Fibroblast of lung (primary cell): ENCODE measurements at places on chromosomes 2 and 18. TPM values are rescaled to one million over a fixed set of nuclear protein-coding genes. Genes with fewer than 3 reads are reported as not detected.
A peak's percentile ranks its signal among the peaks of the same experiment; 100 is the strongest.

CXCR1 gene
- not detected in 2 replicates for total RNA-seq

ATP6V1B1 gene
- 0.77 and 2.1 TPM in 2 replicates for total RNA-seq

- DNase-seq, result peak; percentile 46
- H3K27me3 ChIP-seq, result no peaks in the 10 kb centered on the region
- peaks cover 10% of the 10 kb centered on the region for H3K4me1 ChIP-seq
- no peak overlapping the region for H3K4me3 ChIP-seq
- H3K36me3 ChIP-seq, result no peaks in the 10 kb centered on the region
- no peak overlapping the region for H3K27ac ChIP-seq
Measured at GRCh38 chr2:64062840-64063239, 43.6 kb upstream of the VPS54 start.

ALPG gene
- total RNA-seq, result not detected in 2 replicates

DNA sequence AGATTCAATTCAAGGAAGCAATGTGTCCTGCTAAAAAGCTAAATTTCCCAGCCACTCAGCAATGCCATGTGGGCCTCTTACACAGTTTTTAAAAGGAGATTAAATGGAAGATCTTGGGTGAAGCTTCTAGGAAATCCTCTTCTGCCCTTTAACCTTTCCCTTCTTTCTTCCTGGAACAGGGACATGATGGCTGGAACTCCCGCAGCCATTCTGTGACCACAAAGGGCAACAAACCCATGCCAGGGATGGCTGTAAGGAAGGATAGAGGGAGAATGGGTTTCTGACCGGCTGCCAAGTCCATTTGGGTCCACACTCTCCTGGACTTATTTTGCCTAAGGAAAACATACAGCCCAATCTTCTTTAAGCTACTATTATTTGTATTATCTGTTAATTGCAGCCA, 52.6 kb upstream of the ASAP2 start:
- H3K4me3 ChIP-seq, result no peak overlapping the region
- H3K27me3 ChIP-seq, result no peaks in the 10 kb centered on the region
- no peaks in the 10 kb centered on the region for H3K4me1 ChIP-seq

GRCh38 chr2:74583504-74583903, 29.0 kb downstream of the DOK1 start:
- peak; percentile 75 for DNase-seq
- no peaks in the 10 kb centered on the region for H3K27me3 ChIP-seq
- H3K4me3 ChIP-seq, result no peak overlapping the region
- H3K4me1 ChIP-seq, result peaks cover 6% of the 10 kb centered on the region
- H3K36me3 ChIP-seq, result no peaks in the 10 kb centered on the region

DNA sequence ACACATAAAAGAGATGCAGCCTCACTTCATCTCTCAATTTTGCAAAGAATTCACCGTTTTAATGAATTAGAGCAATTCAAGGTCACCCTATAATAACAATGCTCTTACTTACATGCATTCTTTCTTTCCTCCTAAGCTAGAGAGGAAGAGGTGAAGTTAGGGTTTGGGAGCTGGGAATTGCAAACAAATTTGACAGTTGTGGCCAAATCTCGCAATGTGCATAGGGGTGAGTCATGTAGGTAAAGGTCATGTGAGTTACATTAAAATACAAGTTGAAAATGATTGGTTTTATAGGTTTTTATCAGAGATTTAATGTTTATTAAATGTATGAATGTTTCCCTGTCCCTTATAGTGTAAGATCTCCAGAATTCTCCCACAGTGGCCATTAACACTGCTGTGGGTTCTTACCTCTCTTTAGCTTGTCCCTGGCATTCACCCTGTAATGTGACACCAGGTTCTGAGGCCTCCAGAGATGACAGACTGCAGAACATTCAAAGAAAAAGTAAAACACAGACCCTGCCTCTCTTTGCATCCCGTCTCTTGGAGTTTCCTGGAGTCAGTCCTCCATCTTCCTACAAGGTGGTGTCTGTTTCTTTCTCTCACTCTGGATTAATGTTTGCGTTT, 53.7 kb upstream of the LGALSL start:
- H3K36me3 ChIP-seq, result no peaks in the 10 kb centered on the region
- peaks cover 10% of the 10 kb centered on the region for H3K4me1 ChIP-seq
- peak; percentile 41 for DNase-seq

GRCh38 chr2:238868616-238869292, 20.9 kb downstream of the TWIST2 start:
- peak overlapping the region; percentile 24 for H3K27ac ChIP-seq
- H3K4me3 ChIP-seq, result no peak overlapping the region

DNA sequence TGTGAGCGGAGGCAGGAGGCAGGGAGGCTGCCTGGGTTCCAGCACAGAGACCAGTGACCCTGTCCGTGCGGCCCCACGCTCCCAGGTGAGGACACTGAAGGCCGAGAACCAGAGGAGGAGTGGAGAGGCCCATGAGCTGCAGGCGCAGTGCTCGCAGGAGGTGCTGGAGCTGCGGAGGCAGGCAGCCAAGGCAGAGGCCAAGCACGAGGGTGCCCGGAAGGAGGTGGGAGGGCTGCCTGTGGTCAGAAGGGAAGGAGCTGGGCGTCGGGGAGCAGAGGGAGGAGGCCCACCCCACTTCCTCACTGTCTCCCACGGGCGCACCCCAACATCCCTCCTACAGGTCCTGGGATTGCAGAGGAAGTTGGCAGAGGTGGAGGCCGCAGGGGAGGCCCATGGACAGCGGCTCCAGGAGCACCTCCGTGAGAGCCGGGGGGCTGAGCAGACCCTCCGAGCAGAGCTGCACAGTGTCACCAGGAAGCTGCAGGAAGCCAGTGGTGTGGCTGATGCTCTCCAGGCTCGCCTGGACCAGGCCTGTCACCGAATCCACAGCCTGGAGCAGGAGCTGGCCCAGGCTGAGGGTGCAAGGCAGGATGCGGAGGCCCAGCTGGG, 33.0 kb upstream of the SNED1 start:
- peaks cover 17% of the 10 kb centered on the region for H3K4me1 ChIP-seq
- H3K36me3 ChIP-seq, result no peaks in the 10 kb centered on the region
- no peaks in the 10 kb centered on the region for H3K27me3 ChIP-seq
- H3K27ac ChIP-seq, result no peak overlapping the region
- DNase-seq, result no peak

DNA sequence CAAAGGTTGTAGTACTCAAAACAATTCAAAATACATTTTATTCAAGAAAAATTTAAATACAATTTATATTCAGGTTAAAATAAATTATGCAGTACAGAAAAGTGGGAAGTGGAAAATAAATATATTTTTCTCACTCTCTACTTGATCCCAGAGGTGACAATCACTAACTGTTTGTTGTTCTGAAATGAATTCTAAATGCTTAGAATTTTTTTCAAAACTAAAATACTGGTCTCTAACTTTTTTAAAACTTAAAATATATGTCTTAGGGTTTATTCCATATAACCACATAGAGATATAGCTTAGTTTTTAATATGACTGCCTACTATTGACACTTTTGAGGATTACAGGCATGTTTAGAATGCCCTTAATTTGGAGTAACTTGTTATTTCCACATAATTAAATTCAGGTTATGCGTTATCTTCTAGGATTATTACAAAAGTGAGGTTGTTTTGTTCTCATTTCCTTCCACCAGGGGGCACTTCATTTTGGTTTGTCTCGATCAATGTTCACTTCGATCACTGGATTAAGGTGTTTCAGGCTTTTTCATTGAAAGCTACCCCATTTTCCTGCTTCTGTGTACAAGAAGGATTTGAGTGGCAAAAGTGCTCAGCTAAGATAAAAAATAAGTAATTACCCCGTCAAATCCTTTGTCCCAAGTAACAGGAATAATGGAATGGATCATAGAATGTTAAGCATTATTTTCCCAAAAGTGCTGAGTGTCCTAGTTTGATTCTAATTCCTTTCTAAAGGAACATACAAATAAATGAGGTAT, 27.1 kb upstream of the TFPI start:
- DNase-seq, result peak; percentile 69
- no peaks in the 10 kb centered on the region for H3K36me3 ChIP-seq
- H3K4me1 ChIP-seq, result no peaks in the 10 kb centered on the region
- H3K4me3 ChIP-seq, result no peak overlapping the region
- H3K27ac ChIP-seq, result peak overlapping the region; percentile 52
- no peaks in the 10 kb centered on the region for H3K27me3 ChIP-seq

OSR1 gene
- 13.4 and 17.7 TPM in 2 replicates for total RNA-seq

SRD5A2 gene
- total RNA-seq, result not detected in 2 replicates

UGT1A4 gene
- not detected in 2 replicates for total RNA-seq

C1GALT1C1L gene
- total RNA-seq, result 0.33 and 0.51 TPM in 2 replicates

- DNase-seq, result no peak
- H3K27ac ChIP-seq, result no peak overlapping the region
- no peaks in the 10 kb centered on the region for H3K36me3 ChIP-seq
- H3K27me3 ChIP-seq, result no peaks in the 10 kb centered on the region
Measured at GRCh38 chr2:47259829-47260228, 104.7 kb upstream of the STPG4 start.

GRCh38 chr18:69469444-69469919, 68.8 kb downstream of the DOK6 start:
- DNase-seq, result no peak
- H3K4me3 ChIP-seq, result no peak overlapping the region
- no peaks in the 10 kb centered on the region for H3K27me3 ChIP-seq
- H3K4me1 ChIP-seq, result no peaks in the 10 kb centered on the region

OR6B2 gene
- not detected in 2 replicates for total RNA-seq

- no peak overlapping the region for H3K27ac ChIP-seq
- H3K27me3 ChIP-seq, result no peaks in the 10 kb centered on the region
- no peak overlapping the region for H3K4me3 ChIP-seq
- H3K36me3 ChIP-seq, result no peaks in the 10 kb centered on the region
- no peak for DNase-seq
Measured at GRCh38 chr2:178250429-178250828, 56.1 kb downstream of the OSBPL6 start.

GRCh38 chr18:11279461-11279860, 130.1 kb upstream of the PIEZO2 start:
- no peaks in the 10 kb centered on the region for H3K4me1 ChIP-seq
- H3K36me3 ChIP-seq, result no peaks in the 10 kb centered on the region
- no peak overlapping the region for H3K27ac ChIP-seq
- H3K27me3 ChIP-seq, result no peaks in the 10 kb centered on the region

VSNL1 gene
- total RNA-seq, result 1.2 and 1.3 TPM in 2 replicates

DNA sequence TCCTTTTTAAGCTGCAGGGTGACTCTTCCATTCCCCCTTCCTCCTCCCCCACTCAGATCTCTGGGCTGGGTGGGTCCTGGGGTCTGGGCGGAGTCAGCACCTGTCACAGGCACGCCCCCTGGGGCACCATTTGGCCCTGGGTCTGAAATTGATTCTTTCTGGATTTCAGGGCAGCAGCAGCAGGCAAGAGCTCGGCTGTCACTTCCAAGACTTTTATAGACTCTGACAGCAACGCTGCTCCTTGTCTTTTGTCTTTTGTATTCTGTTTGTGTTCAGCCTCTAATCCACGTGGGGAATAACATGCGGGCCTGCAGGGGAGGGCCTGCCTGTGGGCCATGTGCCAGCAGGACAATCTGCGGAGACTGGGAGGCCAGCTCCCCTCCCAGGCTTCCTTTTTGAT, 3.9 kb downstream of the BOD1L2 start:
- H3K27me3 ChIP-seq, result no peaks in the 10 kb centered on the region
- no peak overlapping the region for H3K4me3 ChIP-seq
- no peak for DNase-seq
- no peaks in the 10 kb centered on the region for H3K4me1 ChIP-seq
- no peaks in the 10 kb centered on the region for H3K36me3 ChIP-seq

EHD3 gene
- 12.3 and 30.6 TPM in 2 replicates for total RNA-seq

DNA sequence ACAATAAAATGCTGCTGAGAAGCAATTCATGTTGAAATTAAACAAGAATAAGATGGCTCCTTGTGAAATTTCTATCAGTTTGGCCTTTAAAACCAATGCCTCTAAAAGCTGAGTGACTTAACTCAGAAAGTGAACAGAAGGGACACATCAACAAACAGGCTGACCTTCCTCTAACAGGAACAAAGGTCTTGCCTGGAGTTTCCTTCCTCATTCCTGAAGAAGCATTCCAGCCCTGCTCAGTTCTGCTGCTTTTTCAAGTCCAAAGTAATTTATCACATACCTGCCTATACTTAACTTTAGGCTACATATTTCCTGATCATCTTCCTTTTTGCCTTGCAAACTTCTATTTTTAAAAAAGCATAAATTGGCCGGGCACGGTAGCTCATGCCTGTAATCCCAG, 14.1 kb downstream of the PTRHD1 start:
- H3K27me3 ChIP-seq, result no peaks in the 10 kb centered on the region
- no peak overlapping the region for H3K27ac ChIP-seq
- no peak for DNase-seq

DNA sequence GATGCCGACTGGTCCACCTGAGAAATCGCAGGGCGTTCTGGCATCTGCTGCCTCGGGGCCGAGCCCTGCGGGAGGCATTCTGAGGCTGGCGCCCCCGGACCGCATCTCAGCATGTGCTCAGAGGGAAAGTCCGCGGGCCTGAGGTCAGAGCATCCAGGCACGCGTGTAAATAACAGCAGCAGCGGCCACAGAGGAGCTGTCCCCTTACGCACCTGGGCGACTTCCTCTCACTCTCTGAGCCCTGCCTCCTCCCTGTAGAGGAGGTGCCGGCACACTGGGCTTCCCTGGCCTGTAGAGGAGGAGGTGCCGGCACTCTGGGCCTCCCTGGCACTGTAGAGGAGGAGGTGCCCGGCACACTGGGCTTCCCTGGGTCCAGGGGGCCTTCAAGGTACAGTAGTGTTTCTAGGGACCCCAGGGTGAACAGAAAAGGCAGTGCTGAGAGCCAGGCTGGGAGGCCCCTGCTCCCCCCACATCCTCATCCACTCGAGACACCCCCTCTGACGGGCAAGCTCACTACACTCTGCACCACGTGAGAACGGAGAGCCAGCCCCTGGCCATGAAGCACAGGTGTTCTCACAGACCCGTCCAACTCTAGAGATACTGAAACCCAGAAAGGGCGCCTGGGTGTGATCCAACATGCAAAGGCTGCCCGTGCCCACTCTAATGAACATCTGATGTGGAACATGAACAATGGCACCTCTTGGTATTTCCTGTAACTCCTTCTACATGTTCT, 263.5 kb downstream of the HDAC4 start:
- H3K4me1 ChIP-seq, result no peaks in the 10 kb centered on the region
- H3K36me3 ChIP-seq, result peaks cover 5% of the 10 kb centered on the region
- no peaks in the 10 kb centered on the region for H3K27me3 ChIP-seq
- H3K27ac ChIP-seq, result no peak overlapping the region
- no peak for DNase-seq
- no peak overlapping the region for H3K4me3 ChIP-seq

DNA sequence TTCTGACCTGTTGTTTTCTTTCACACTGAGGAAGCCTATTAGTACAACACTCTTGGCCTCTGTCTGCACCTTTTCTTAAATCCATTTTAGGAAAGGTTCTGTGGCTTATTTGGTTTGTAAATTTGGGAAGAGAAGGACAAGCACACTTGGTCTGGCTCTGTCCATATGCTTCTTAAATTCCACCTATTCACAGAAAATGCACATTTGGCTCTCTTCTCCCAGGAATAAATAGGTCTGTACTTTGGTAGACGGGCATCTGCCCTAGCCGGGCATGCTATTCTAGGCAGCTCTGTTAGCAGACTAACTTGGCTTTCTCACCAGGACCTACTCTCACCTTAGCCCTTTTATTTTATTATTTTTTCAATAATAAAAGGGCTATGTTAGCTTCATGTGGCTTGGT, 1211.8 kb upstream of the SLC39A10 start:
- no peaks in the 10 kb centered on the region for H3K27me3 ChIP-seq
- no peaks in the 10 kb centered on the region for H3K36me3 ChIP-seq
- DNase-seq, result no peak
- H3K4me1 ChIP-seq, result no peaks in the 10 kb centered on the region

IMPACT gene
- 29.5 and 35.7 TPM in 2 replicates for total RNA-seq

POMC gene
- total RNA-seq, result 0.66 and 1.8 TPM in 2 replicates

ACMSD gene
- not detected in 2 replicates for total RNA-seq

CCDC148 gene
- 1.0 and 1.2 TPM in 2 replicates for total RNA-seq

EMILIN1 gene
- 187 and 251 TPM in 2 replicates for total RNA-seq
